ENCODE measurements at places on chromosomes 2 and 18. TPM values are rescaled to one million over a fixed set of nuclear protein-coding genes. Genes with fewer than 3 reads are reported as not detected.

DTNB gene
- 5.3 TPM for total RNA-seq

L3MBTL4 gene
- total RNA-seq, result 2.9 TPM

ASXL2 gene
- total RNA-seq, result 12.8 TPM

SLC5A7 gene
- not detected for total RNA-seq

PRKAG3 gene
- not detected for total RNA-seq

DQX1 gene
- not detected for total RNA-seq

NT5DC4 gene
- total RNA-seq, result not detected

GAL3ST2 gene
- not detected for total RNA-seq

CIB4 gene
- total RNA-seq, result not detected

RAPGEF4 gene
- total RNA-seq, result 7.2 TPM

GATA6 gene
- total RNA-seq, result 3.8 TPM

MC5R gene
- total RNA-seq, result not detected

DPP4 gene
- 20.2 TPM for total RNA-seq

IL18R1 gene
- 1.00 TPM for total RNA-seq

PRSS56 gene
- total RNA-seq, result not detected

BOD1L2 gene
- not detected for total RNA-seq

GPR17 gene
- not detected for total RNA-seq

IMMT gene
- 68.4 TPM for total RNA-seq

MAPRE3 gene
- 1.4 TPM for total RNA-seq

ADCYAP1 gene
- total RNA-seq, result 0.10 TPM

SMC6 gene
- 21.7 TPM for total RNA-seq

ZBTB7C gene
- not detected for total RNA-seq

SLC9A4 gene
- total RNA-seq, result not detected

Data from mammary microvascular endothelial cell (primary cell).